Eye (tissue), 1 donor: ENCODE measurements at places on chromosomes 1 and 21.
A peak's percentile ranks its signal among the peaks of the same experiment; 100 is the strongest.

DNA sequence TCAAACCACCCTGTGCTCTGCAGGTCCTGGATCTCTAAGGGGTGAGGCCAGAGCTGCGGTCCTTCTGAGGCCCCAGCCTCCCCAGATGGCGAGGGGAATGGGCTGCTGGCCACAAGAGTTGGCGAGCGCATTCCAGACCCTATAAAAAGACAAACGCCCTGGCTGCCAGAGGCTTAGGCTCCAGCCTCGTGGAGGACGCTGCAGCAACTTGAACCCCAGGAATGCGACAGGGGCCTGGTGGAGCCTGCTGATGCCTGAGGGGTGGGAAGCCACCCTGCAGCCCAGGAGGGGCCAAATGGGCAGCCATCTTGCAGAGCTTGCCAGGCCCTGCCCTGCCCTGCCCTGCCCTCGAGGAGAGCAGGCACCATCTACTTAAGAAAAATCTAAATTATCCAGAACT, 8.6 kb downstream of the CACNA1S start:
- DNase-seq, result no peak

DNA sequence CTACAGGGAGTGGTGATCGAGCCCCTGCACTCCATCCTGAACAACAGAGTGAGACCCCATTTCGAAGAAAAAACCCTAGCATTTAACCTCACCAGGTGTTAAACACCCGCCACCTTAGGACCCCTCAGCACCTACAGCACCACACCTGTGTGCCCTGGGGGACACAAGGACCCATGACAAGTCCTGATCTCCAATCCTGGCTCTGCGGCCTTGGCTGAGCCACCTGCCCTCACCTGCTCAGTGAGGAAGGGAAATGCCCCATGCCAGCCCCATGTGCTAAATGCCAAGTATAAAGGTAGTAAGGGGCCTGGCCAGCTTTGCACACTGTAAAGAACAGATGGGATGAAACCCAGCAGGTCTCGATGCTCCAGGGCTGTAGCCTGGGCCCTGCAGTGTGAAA, 11.1 kb downstream of the MRTO4 start:
- DNase-seq, result no peak

- DNase-seq, result peak; percentile 42
Measured at GRCh38 chr1:156502894-156503697, 2.5 kb upstream of the MEF2D start.

- DNase-seq, result no peak
Measured at GRCh38 chr1:36881068-36881405, 153.3 kb downstream of the GRIK3 start.

DNA sequence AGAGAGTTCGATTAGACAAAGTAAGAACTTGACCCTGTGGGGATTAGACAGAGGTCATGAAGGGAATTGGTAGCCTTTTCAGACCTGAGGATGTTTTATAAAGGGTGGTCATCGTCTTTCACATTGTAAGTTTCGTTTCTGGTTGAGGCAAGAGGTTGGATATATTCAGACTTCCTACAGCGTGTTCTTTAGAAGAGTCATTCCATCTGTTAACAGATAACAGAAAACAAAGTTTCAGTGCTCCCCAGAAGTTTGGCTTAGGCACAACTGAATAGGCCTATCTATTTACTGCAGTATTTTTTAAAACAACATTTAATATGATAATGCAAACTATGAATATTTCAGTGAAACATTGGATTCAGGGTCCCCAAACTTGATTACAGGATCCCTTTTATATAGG, 17.1 kb upstream of the IVNS1ABP start:
- DNase-seq, result no peak

DNA sequence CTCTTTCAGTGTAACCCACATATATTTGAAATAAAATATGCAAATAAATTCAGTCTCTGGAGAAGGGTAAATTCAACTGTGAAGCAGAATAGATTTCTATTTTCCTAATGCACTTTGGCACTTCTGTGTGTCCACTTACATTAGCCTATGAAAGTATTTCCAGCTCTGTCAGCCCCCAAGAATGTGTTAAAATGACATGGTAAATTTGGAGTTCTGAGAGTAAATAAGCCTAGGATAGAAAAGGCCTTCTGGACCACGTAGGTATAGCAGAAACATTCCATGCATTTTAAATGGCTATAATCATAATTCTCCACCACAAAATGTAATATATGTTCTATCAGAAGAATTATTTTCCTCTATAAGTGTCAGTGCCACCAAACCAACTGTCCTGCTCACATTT, 276.2 kb downstream of the NEGR1 start:
- no peak for DNase-seq

DNA sequence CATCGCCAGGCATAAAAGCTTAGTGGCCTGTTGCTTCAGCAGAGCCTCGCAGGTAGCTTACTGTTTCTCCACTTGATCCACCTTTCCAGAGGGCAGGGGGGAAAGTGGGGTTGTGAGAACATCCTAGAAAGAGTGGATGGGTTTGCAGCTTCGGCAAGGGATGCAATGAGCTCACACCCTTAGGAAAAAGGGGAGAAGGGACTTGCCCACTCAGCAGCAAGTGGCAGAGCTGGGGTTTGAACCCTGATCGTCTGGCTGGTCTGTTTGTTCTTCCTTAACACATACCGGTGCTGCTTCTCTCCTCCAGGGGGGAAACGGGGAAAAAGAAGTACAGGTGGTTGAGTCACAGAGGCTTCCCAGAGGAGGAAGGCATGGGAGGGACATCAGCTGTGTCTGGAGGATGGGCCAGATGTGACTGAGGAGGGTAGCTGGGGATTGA, 1.0 kb downstream of the TMEM201 start:
- DNase-seq, result no peak

DNA sequence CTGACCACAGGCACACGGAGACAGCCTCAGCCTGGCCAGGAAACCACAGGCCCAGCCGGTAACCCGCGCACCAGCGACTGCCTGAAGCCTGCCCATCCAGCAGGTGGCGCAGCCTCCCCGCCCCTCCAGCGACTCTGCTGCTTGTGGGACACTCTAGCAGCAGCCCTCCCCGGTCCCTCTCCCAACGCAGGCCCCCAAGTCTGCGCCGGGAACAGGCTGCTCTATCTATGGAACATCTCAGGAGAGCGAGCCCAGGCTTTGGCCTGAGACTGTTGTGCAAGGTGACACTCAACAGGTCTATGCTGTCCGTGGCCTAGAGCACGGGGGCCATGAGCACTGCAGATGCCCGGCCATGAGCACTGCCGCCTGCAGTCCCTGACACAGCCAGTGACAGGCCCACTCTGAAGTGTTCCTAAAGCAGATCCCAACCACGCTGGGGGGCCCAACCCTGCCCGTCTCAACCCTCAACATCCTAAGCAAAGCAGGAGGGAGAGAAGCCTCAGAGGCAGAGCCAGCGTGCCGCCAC, 28.4 kb downstream of the WDR4 start:
- no peak for DNase-seq

DNA sequence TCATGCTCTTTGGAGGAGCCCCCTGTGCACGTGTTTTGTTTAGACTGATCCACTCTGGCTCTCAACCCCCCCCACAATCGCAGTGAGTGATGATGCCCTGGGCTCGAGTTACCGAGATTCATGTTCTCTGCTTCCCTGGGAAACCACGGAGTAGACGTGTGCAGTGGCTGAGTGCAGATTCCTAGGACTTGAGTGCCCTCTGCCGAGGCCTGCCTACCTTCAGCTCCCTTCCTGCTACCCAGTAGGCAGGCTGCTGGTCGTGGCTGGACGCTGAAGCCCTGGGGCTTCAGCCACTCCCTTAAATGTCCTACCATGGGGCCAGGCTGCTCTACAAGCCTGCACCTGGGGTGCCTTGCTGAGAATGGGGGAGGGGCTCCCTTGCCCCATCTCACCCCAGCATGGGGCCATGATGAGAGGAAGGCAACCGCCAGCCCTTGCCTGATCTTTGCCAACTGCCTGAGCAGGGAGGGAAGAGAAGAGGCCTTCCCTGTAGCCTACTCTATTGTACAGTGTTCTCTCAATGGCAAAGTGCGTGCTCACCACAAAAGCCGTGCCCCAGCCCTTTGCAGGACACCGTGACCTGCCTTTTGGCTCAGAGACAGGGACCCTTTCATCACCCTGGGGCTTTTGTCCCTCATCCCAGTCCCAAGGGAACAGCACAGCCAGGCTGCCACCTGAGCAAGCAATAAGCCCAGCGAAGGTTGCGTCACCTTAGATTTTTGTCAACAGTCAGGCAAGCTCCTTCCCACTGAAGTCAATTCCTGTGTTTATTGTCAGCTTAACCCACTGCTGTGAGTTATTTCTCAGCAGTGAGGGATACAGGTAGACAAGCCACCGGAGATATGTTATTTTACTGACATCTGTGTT, 4.1 kb upstream of the GRIK3 start:
- peak; percentile 86 for DNase-seq

GRCh38 chr1:221029981-221030649, 150.9 kb downstream of the HLX start:
- DNase-seq, result peak; percentile 7

DNA sequence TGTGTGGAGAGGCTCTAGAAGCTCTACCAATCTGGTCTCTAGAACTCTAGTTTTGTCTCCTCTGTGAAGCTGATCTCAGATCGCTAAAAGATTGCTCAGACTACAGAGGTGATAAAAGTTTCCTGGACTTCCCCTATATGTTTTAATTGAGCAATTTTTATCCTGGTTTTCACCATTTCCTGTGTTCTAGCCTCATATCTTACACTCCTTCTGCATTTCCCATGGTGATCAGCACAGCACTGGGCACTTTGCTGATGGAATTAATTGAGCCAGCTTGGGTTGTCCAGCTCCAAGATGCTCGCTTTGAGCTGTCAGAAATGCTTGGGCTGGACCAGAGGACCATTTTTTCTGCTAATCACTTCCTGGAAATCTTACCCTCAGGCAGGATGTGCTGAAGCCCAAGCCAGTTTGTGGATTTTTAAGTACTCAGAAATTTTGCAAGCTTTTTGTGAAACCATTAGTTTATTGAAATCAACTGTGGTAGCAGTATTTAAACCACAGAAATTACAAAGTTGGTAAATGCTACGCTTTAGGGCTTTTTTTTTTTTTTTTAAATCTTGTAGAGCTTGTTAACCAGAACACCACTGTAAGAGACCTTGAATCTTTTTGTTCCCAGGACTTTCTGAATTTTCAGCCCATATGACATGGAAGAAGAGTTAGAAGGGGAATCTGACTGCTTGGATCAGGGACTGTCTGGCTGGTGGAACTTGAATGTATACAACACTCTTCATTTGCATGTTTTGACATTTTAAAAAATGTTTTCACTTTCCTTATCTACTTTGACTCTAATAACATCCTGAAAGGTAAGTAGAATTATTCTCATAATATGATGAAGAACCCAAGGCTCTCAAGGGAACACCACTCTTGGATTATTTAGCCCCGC, 28.4 kb downstream of the CD48 start:
- no peak for DNase-seq

GRCh38 chr21:45543710-45544448, 1.6 kb upstream of the SLC19A1 start:
- no peak for DNase-seq

GRCh38 chr1:236734141-236734765, 48.0 kb downstream of the ACTN2 start:
- DNase-seq, result no peak

- no peak for DNase-seq
Measured at GRCh38 chr1:89724369-89725010, 91.6 kb downstream of the LRRC8C start.

DNA sequence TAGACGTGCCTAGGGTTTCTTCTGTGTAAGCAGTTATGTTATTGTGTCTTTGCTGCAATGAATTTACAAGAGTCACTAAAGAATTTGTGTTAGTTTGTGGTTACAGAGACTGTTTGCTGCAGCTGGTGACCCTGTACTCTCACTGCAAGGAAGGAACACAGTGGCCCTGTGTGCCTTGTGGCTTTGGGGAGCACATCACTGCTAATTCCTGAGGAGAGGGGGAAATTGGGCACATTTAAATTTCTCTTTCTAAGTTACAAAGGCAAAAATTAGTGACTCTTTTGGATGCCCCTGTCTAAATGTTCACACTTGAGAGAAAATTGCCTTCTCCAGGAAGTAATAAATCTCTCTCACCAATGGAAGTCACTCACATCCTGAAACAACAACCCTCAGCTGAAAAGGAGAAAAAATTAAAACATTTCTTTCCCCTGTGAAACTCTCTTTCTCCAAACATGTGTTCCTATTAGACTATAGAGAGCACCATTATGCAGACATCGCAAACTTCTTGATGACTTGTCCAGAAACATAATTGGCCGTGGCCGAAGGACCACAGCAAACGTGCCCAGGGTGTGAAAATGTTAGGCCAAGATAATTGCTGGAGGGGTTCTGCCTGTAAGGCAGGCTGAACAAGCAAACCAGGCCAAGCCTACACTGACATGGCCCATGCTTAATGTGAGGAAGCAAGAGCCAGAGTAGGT, 32.3 kb upstream of the SPAG17 start:
- no peak for DNase-seq

DNA sequence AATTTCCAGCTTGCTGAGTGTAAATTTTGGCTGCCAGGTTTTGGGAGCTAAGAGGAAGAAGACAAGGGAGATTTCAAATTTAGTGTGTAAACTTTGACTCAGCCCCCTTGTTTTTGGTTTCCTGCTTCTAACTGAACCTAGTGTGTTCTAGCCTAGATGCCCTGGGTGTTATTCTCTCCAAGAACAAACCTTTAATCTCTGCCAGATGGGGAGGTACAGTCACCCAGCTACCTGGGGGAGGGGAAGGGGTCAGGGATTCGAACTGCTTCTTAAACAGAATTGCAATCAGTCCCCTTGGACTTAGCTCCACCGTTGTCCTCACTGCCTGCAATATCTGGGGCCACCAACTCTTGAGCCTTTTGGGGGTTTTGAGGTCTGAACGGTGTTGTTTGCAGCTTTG, 238.9 kb downstream of the KIF26B start:
- no peak for DNase-seq

- DNase-seq, result peak; percentile 75
Measured at GRCh38 chr1:19209439-19209989, 552 bp downstream of the UBR4 start.

GRCh38 chr1:26852701-26853100, 10.2 kb upstream of the SFN start:
- DNase-seq, result no peak

GRCh38 chr1:45355683-45356082, 15.4 kb upstream of the MUTYH start:
- no peak for DNase-seq

DNA sequence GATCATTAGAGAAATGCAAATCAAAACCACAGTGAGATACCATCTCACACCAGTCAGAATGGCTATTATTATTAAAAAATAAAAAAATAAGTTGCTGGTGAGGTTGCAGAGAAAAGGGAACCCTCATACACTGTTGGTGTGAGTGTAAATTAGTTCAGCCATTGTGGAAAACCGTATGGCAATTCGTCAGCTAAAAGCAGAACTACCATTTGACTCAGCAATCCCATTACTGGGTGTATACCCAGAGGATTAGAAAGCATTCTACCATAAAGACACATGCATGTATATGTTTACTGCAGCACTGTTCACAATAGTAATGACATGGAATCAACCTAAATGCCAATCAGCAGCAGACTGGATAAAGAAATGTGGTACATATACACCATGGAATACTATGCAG, 42.2 kb downstream of the GIPC2 start:
- no peak for DNase-seq
